ENCODE measurements at places on chromosomes 1 and 21.

DNA sequence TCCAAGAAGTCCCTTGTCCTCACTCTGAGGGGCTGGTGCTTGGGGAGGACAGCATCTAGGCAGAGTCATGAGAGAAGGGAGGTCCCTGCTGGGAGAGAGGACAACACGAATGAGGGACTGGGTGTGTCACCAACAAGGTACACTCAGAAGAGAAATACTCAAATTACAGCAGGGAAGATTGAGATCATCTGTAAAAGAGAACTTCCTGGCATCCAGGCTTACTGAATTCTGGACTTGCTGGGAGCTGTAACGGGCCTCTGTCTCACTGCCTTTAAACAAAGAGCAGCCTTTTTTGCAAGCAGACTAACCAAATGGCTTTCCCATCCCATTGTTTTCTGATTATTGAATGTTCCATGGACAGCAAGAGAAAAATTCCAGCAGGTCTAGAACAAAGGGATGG, 195.7 kb upstream of the RAB4A start:
- no peak for DNase-seq

GRCh38 chr1:199305053-199305452, 666.2 kb downstream of the PTPRC start:
- no peak for DNase-seq

DNA sequence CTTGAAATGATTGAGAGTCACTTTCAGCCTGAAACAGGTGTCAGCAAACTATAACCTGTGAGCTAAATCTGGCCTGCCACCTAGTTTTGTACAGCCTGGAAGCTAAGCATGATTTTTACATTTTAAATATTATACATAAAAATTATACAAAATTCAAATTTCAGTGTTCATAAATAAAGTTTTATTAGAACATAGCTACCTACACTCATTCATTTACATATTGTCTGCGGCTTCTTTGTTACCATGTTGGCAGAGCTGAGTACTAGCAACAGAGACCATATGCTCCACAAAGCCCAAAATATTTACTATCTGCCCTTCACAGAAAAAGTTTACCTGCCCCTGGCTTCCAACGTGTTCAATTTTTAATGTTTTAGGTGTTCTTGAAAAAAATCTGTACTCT, 8.0 kb upstream of the C1orf162 start:
- no peak for DNase-seq

DNA sequence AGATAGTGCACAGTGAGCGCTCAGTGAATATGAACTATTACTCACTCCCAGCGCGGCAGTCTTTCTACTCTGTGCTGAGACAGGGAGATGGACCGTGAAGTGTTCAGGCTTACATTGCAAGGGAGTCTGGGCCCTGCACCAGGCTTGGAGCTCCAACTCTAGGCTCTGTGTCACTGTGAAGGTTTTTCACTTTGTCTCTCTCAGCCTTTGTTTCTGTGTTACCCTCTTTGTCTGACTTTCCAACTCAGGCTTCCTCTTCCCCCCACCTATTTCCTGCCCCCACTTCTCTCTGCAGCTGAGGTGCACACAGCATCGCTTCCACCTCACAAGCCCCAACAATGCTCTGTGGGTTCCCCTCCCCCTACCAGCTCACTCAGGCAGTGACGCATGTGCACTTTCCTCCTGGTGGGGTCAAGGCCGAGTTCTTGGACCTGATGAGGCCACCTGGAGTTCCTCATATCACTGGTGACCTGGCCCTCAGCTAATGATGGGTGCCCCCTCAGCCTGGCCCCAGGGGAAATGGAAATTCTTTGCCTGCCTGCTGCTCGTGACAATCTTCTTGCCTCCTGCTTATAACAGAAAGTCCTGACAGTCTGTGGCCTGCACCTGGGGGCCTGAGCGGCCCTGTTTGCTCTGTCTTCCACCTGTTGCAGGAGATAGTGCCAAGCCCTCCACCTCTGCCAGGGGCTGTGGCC, 1.1 kb upstream of the LCK start:
- DNase-seq, result peak; percentile 75

DNA sequence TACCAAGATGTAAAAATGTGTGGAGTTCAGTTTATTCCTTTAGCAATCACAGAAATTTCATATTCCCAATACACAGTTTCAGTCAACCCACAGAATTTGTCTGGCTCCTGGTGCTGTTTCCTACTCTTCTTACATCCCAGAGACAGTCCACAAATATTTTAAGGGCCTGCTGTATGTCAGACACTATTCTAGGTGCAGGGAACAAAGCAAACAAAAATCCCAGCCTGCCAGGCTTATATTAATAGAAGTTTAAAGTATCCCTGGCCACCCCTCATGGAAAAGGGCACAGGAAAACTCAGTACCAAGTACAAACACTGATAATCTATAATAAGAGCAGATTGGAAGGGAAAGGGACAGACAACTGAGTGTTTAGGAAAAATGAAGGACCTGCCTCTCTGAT, 194.8 kb downstream of the ZP4 start:
- DNase-seq, result no peak

GRCh38 chr1:110069404-110070281, 829 bp downstream of the ALX3 start:
- DNase-seq, result no peak

DNA sequence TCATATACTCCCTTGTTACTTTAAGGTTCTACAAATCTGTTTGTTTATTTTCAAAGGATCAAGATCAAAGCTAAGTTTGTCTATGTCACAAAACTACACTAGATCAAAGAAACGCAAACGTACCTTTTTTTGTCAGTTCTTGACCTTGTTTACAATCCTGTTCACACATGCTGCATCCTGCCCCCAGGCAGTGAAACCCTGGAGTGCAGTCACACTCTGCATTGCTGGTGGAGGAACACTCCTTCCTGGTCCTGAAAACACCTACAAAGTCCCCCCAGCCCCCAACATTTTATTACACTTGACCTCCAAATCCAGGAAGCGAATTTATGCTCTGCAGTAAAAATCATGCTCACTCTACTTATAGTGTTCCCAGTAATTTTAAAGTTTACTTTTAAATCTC, 2.6 kb downstream of the TNFRSF9 start:
- DNase-seq, result no peak

DNA sequence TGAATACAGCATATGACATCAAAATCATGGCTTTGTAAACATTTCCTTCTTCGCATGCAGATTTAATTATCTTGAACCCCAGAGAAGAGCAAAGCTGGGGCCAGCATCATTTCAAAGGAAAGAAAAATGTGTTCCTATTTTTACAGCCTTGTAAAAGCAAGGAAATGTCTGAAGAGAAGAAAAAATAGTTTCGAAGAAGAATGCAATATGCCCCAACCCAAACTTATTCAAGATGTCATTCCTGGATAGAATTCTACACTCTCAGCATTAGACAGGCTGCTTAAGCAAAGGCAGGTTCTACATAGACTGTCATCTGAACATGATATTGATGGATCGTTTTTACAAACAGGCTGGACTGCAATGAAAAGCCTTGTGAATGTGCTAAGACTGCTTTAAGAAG, 900.8 kb downstream of the TTLL7 start:
- no peak for DNase-seq

DNA sequence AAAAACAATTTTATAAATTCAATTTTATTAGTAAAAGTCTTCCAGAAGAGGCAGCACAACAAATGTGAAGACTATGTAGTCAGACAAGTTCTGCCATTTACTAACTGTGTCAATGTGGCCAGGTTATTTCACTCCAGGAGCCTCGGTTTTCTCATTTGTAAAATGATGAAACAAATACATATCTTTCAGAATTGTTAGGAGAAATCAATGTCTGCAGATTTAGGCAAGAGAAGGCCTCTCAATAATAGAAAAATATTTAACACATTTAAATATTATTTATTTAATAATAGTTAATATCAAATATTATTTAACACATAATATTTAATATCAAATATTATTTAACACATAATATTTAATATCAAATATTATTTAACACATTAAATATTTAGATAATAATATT, 75.6 kb upstream of the PTGFR start:
- no peak for DNase-seq

DNA sequence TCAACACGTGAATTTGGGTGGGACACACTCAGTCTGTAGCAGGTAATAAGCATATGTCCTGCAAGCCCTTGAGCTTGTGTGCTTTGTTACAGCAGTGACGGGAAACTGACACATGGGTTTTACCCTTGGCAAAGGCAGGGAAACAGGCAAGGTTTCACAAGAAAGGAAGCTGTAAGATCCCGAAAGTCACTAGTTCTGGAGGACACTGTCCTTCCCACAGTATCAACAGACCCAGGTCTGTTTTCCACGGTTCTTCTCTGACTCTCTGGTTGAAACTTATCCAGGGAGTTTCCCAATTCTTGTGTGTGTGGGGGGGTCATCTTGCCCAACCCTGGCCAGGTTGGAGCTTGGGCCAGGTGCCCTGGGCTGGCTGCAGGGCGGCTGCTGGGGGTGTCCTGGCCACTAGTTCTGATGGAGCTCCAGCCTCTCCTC, 29.3 kb upstream of the ZBTB21 start:
- DNase-seq, result no peak

Measured in activated CD4-positive, alpha-beta T cell treated with anti-CD3 and anti-CD28 coated beads, Interleukin-2, amount 50 U/mL, for 4 hours (primary cell).